ENCODE measurements at places on chromosomes 16 and 17.

DNA sequence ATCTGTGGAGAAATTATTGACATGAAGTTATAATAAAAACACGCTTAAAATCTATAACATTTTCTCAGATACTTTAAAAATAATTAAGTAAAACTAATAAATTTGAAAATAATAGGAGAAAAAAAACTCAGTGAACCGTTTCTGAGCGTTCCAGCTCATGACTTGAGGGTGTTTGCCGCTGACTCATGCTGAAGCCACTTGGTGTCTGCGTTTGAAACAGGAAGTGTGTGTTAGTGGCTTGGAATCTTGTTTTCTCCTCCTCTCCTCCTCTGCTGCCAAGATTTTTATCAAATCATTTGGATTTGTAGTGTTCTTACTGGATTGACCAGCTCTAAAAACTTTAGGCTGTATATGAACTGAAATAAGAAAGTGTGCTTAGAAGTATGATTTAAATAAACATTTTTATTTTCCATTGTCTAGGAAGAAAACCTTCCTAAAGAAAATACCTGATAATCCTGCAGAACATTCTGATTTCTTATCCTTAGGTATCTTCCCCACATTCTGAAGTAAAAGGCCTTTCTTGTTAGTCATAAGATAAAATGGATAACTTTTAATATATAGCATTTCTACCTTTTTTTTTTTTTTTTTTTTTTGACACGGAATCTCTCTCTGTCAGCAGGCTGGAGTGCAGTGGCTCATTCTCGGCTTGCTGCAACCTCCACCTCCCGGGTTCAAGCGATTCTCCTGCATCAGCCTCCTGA, 30.8 kb downstream of the USP10 start:
- DNase-seq = peak; percentile 51

GRCh38 chr17:28858801-28859355, 4.1 kb downstream of the ERAL1 start:
- DNase-seq = no peak

DNA sequence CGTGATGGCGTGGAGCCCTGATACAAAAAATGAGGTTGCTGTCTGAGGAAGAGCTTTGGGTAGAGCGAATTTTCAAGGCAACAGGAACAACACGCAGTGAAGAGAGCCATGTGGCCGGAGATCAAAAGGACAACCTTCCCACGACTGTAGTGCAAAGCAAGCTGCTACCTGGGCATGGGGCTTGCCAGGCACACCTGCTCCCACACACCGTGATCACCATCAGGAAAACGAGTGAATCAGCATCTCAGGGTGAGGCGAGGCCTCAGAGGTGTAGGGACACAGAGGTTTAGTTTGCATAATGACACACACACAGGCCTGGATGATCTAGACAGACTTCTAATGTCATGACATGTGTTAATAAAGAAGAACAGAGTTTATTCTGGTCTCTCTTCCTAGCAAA, 65.7 kb downstream of the PARN start:
- DNase-seq = no peak

DNA sequence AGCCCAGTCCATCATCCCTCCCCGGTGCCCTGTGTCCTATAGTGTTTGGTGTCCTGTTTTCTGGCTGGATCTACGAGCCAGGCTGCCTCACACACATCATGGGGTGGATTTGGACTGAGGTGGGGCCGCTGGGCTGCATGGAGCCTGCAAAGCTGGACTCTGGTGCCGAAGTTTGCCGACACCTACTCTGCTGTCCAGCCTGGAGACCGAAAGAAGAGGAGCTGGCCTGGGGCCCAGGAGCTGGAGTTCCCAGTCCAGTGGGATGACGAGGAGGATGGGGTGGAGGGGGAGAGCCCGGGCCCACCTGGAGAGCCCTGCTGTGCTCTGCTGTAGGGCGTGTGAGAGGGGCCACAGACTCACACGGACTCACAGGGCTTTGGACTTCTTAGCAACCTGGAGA, 40.3 kb upstream of the ENPP7 start:
- no peak for DNase-seq

GRCh38 chr16:49876716-49877129, 20.8 kb upstream of the ZNF423 start:
- DNase-seq = peak; percentile 71

Measured in germinal center (tissue), 1 donor.